ENCODE measurements at places on chromosomes 16 and 17.
A peak's percentile ranks its signal among the peaks of the same experiment; 100 is the strongest.

- no peak for DNase-seq
These were observed 475.6 kb downstream of the CDH13 start for GRCh38 chr16:83102336-83102735.

DNA sequence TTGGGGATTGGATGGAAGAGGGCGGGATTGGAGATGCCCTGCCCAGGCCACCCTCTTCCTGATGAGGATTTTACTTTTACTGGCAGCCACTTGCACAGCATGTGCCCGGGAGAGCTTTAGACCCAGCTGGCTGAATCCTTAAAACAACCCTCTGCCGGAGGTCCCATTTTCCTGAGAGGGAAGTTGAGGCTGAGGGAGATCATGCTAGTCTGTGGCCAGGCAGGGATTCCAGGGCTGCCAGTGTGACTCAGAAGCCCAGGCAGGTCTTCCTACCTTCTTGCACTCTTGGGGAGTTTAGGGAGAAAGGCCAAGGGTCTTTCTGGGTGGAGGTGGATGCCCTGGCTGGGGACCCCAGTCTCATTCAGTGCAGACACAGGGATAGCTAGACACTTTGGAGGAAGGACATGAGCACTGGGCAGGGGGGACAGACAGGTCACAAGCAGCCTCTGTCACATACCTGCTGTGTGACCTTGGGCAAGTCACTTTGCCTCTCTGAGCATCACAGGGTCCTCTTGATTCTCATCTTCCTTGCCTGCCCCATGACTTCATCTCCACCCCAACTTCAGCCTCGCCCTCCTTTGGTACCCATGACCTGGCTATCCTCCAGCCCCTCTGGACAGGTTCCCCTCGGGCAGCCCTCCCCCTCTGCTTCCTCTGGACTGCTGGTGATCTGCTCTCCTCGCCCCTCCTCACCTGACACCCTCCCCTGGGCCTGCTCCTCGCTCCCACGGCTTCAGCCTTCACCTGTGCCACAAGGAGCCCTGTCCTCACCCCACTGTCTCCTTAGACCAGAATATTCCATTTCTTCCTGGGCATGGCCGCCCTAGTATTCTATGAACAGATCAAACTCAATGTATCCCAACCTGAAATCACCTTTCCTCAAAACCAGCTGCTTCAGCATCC is 11.3 kb upstream of the DCAF7 start:
- no peak for DNase-seq

DNA sequence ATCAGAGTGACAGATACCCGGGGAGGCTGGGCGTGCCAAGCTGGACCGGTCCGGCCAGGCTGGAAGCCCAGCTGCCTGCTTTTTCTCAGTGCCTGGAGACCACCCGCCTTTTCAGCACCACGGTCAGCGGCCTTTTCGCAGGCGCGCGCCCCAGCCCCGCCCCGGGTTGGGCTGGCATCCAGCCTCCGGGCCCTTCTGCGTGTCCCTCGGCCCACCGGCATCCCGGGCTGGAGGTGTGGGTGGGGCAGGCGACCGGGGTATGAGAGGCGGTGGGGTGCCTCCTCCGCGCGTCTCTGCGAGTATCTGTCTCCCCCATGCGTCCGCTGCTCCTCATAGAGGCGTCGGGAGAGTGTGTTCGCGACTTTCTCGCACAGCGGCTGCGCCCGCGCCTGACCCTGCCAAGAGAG is 102.5 kb downstream of the MRM1 start:
- peak; percentile 22 for DNase-seq

GRCh38 chr17:44353672-44354331 is 8.7 kb downstream of the GRN start:
- no peak for DNase-seq

- no peak for DNase-seq
These were observed 13.2 kb upstream of the CLUH start for GRCh38 chr17:2724784-2725164.

- DNase-seq, result no peak
These were observed 14.6 kb downstream of the USP22 start for GRCh38 chr17:21028192-21028591.

DNA sequence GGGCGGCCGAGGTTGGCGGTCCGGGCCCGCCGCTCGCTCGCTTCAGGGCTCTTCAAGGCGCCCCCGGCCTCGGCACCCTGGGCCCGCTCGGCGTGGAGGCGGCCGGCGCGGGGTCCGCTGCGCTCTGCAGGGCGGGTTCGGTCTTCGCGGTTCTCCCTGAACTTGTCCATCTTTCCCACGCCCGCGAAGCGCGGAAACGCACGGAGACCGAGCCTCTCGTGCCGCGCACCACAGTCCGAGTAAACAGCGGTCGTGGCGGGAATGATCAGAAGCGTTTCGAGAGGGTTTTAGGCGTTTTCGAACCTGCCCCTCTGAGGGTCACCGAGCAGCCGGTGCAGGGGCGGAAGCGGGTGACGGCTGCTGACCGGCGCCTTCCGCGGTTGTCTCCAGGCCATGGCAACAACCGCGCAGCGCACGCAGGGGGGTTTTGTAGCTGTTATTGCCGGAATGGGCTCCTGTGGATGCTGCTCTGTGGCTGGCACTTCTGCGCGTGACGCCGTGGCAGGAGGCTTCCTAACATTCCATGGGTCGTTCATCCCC is 414 bp downstream of the NARF start:
- DNase-seq, result no peak

DNA sequence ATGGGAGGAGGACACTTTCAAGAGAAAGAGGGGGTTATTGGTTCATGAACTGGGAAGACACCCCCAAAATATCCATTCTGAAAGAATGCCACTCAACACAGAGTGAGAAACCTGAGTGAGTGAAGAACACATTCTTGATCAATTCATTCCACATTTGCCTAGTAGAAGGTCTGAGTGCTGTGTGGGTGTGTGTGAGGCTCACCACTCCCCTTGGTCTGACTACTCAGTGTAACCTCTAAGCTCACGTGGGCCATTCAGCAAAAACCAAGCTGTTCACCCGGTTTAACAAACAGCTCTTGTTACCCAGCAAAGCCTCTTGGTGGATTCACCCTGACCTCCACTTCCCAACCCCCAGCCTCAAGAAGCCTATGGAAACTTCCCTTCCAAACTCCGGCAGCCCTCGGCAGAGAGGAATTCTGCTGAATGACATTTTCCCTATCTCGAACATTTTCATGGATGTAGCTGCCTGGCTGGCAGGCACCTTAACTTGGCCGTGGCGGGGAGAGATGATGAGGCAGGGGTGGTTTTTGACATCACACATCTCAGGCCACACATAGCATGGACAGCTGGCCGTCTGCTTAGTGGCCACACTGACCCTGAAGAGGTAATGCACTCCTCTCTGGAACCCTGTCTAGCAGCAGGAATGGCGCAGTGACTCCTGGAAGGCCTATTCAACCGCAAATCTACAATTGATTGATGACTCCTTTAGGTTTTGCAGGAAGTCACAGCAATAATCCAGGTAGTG is 11.6 kb downstream of the ST6GALNAC1 start:
- DNase-seq, result no peak

- no peak for DNase-seq
These were observed 6.6 kb downstream of the CTF1 start for GRCh38 chr16:30903002-30903401.

DNA sequence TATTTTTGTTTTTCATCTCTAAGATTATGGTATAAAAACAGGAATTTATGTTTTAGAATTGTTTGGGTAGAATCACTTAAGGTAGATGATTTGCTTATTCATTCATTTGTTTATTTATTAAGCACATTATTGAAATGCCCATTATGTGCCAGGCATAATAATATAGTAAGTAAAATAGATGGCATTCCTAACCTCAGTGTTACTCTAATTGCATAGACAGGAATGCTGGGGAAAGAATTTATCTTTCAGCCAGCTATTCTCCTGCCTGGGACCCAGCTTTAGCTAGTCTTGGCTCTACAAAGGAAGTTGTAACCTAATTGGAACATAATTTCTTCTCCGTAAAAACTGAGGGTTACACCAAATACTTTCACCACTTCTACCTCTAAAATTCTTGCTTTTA is 44.6 kb downstream of the NFAT5 start:
- DNase-seq, result no peak

DNA sequence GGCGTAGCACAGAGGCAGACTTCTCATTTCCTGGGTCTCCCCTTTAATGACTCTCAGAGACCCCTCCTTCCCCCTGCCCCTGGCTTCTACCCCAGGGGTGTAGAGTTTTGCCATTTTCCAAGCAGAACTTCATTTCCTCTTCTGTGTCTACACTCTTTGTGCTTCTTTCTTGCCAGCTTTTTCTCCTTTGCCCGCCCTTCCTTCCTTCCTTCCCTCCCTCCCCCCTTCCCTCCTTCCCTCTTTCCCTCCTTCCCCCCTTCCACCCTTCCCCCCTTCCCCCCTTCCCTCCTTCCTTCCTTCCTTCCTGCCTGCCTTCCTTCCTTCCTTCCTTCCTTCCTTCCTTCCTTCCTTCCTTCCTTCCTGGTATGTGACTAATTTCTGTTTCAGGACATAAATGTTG is 47.0 kb downstream of the MAPT start:
- no peak for DNase-seq

DNA sequence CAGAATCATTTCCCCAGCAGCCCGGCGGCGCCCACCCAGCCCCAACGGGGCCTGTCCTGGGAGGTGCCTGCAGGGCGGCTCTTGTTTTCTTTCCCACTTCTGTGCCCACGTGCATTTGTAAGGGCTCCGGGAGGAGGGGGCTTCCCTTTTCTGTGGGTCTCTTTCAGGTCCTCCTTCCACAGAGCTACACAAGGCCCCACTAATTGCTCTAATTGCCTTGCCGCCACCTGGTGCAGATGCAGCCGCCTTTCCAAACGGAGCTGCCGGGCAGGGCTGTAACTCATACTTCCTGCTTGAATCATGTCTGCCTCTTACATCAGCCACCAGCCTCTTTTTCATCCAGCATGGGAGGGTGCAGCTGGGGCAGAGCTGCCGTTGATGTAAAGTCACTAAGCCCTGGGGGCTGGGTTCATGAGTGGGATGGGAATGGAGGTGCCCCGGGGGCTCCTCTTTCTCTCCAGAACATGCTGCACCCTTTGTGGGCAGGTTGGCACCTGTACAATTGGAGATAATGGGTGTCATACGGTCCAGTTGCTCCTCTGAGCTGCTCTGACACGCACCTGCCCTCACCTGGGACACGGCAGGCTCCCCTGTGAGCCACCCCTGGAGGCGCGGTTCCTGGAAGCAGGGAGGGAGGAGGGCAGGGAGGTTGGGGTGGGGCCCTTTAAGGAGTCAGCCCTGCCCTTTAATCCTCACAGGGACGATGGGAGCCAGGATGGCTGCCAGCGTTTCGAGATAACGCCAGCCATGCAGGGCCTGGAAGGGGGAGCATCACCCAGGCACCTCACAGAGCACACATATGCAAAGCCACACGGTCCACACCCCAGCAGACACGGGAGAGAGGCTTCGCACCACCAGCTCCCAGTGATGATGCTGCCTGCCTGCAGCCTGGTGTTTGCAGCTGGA is 41.1 kb upstream of the KLHDC4 start:
- DNase-seq, result peak; percentile 77

GRCh38 chr17:55641676-55642081 is 81.0 kb downstream of the TMEM100 start:
- peak; percentile 71 for DNase-seq

DNA sequence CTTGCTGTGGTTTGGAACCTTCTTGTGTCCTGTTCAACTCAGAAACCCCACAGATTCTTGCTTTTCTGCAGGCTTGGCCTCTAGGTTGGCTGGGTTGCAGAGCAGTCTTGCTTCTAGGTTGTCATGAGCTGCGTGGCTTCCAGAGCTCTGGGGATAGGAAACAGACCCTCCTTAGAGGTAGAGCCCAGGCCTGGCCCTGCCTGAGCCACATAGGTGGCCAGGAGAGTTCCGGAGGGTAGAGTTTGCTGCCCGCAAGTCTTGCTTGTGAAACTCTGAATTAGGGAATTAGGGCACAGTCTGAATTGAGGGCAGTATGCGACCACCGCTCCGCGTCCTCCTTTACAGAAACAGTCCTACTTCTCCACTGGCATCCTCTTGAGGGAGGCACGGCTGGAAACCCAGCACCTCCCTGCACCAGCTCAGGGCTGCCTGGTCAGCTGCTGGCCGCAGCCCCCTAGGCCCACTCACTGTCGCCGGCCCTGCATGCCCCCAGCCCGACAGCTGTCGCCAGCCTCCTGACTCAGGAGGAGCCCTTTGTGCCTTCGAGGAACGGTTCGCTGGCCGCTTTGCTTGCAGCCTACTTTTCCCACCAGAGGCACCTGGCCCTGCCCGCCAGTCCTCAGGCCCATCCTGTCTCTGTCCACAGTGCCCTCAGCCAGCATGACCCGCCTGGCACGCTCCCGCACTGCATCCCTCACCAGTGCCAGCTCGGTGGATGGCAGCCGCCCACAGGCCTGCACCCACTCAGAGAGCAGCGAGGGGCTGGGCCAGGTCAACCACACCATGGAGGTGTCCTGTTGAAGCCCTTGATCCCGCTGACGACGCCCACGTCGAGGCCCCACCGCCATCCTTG is 4.3 kb upstream of the SETD6 start:
- peak; percentile 13 for DNase-seq

DNA sequence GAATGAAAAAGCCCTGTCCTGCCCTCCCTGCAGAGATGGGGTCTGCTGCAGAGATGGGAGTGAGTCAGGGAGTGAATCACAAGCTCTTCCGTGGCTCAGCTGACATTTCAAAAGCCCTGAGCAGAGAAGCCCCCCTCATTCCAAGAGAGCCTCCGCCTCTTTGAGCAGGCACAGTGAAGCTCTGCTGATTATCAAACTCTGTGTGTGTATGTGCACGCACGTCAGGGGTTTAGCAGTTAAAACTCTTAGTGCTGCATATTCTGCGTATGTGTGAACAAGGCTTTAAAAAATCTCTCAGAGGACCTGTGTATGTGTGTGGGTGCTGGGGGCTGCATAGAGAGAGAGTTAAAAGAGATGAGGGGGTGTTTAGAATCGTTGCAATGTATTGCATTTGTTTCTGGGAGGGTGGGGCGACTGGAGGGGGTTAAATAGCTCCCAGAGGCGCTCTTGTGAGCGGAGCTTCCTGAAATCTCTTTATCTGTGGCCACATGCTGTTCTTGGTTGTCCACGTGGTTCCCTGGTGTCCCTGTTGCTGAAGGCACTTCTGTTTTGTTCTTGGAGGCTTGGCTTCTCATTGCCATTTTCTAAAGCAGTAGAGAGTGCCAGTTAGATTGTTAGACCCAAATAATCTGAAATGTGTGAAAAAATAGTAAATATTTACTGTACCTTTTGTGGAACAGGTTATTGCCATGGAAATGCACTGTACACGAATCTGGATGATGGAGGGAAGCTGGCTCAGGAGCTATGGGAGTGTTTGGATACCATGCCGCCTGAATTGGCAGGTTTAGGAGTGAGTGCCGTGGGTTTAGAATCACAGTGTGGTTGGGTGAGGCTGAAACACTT is 116.6 kb downstream of the PRKCB start:
- DNase-seq, result no peak

DNA sequence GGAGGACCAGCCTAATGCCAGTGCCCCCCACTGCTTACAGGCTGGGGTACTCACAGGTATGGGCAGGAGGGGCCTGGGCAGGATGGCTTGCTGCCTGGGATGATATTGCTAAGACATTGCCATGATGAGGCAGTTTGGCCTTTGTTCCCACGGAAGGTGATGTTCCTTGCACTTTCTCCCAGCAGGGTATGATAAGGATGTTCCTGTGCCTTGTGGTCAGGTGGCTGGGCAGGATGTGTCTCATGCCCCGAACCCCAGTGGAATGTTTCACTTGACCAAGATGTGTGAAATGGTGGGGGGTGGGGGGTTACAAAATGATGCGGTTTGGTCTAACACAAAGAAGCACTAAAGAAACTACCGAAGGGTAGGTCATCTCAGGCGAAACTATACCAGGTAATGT is 337.8 kb upstream of the ZFHX3 start:
- no peak for DNase-seq

- no peak for DNase-seq
These were observed 10.9 kb downstream of the HAS3 start for GRCh38 chr16:69116256-69116875.

- peak; percentile 21 for DNase-seq
These were observed 40.0 kb downstream of the CIBAR2 start for GRCh38 chr16:85072076-85072860.

GRCh38 chr16:48609652-48610029 is 339 bp downstream of the N4BP1 start:
- peak; percentile 87 for DNase-seq
